Activated naive CD4-positive, alpha-beta T cell treated with anti-CD3 and anti-CD28 coated beads, Interleukin-2, amount 50 U/mL, for 16 hours (primary cell): ENCODE measurements at places on chromosomes 3 and 15.
A peak's percentile ranks its signal among the peaks of the same experiment; 100 is the strongest.

- DNase-seq = no peak
These were observed 5.8 kb upstream of the USP50 start for GRCh38 chr15:50552238-50552637.

- DNase-seq = no peak
These were observed 20.3 kb upstream of the NOX5 start for GRCh38 chr15:68994149-68994548.

DNA sequence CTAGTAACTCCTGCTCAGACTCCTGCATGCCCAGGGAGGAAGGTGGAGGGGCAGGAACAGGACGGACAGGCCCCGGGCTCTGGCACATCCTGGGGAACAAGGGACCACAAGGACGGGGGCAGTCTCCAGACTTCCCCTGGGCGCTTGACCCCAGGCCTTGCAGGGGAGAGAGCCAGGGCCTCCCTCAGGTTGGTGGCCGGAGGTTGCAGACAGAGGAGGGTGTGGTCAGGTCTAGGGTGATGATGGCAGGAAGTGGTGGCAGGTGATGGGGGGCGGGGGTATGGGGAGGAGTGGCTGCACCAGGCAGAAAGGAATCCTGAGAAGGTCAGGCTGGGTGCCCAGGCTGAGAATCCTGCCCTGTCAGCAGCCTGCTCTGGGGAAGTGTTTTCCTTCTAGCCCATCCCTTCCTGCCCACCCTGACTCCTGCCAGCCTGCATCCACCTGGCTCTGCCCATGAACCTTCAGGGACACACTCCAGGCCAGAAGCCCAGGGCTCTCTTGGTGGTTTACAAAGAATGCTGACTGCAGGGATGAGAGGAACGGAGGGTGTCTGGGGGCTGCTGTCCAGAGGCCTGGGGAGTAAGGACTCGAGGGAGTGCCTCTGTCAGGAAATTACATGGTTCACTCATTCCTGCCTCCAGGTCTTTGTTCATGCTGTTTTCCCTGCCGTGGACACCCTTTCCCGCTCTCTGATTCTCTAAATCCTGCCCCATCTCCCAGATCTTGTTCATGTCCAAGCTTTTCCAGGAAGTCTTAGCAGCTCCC is 15.8 kb downstream of the LOXL1 start:
- no peak for DNase-seq

DNA sequence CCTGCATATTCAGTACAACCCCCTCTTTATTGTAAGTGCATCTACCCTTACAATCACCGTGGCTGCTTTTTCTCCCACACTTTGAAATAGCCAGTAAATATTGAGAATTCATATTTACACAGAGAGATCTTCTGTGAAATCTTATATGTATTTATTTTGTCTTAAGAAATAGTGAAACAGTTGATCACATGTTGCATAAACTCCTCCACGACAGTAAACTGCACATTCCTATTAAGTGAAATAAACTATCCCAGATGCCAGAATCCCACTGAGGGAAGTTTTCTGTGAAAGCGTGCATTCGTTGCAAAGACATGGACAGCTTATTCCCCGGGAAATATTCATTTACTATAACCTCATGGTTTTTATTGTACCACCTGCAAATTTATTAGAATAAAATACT is 796.0 kb downstream of the ROBO2 start:
- DNase-seq = no peak

DNA sequence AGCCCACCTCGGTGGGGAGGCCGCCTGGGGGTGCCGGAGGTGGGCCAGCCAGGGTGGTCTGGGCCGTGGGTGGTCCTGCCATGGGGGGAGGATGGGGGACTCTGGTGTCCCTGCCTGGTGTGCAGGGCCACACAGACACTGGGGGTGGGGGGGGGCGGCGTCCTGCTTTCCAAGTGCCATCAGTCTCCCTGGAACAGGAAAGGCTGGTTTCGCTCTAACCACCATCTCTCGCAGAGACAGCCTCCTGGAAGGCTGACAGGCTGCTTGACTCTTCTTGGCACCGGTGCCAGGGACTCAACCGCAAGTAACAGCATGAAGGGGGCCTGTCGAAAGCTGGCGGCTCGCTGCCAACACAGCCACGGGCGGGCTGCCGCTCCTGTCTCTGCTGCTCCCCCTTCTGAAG is 40.3 kb downstream of the RGMA start:
- no peak for DNase-seq

GRCh38 chr15:25733036-25733855 is 129.9 kb downstream of the ATP10A start:
- DNase-seq = no peak

DNA sequence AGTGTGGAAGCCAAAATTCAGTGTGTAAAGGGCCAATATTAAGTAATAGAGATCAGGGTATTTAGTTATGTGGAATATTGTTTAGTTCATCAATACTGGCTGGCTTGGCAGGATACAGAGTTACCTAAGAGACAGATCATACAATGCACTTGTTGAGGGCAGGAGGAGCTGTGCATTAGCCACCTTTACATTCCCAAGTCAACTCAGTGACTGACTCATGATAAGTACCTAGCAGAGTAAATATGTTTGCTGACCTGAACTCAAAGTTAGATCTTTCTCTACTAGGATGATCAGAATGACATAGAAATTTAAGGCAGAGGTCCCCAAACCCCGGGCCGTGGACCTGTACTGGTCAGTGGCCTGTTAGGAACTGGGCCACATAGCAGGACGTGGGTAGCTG is 3.5 kb upstream of the ABHD17C start:
- DNase-seq = no peak

DNA sequence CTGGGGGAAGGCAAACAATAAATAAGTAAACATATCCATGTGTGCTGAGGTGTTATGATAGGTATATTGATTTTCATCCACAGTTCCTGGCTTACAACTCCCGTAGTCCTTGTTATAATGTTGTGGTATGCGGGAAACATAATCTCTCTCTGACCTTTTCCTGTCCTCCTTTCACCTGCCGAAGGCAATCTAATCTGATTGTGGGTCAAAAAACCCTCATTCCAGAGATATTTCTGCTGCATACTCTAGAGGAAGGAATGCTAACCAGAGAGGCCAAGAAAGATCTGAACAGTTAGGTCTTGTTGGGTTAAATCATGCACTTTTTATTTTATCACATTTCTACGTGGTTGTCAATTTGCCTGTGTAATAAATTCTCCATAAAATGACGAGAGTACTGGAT is 383.6 kb upstream of the SEMA6D start:
- DNase-seq = no peak

DNA sequence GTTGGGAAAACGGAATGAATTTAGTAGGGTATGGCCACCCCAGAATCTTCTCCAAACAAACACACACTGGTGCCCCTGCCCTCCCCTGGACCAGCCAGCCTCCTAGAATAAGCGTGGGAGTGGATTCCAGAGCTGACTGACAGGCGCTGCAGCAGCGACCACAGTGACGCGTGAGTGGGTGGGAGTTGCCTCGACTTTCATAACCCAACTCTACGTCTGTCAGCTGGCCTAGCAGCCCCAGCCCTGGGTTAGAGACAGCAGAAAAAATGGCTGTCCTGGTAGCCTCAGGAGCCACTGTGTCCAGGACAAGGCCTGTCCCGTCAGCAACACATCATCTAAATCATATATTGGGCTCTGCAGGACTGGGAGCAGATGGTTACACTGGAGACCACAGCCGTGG is 10.0 kb downstream of the PLA2G4B start:
- no peak for DNase-seq

GRCh38 chr3:13016083-13016720 is 57.0 kb downstream of the IQSEC1 start:
- DNase-seq = peak; percentile 40

- DNase-seq = no peak
These were observed 9.2 kb upstream of the TMEM212 start for GRCh38 chr3:171833789-171834460.

GRCh38 chr15:98920091-98920880 is 87.3 kb downstream of the PGPEP1L start:
- no peak for DNase-seq

GRCh38 chr15:66294157-66294931 is 976 bp downstream of the DIS3L start:
- DNase-seq = no peak

DNA sequence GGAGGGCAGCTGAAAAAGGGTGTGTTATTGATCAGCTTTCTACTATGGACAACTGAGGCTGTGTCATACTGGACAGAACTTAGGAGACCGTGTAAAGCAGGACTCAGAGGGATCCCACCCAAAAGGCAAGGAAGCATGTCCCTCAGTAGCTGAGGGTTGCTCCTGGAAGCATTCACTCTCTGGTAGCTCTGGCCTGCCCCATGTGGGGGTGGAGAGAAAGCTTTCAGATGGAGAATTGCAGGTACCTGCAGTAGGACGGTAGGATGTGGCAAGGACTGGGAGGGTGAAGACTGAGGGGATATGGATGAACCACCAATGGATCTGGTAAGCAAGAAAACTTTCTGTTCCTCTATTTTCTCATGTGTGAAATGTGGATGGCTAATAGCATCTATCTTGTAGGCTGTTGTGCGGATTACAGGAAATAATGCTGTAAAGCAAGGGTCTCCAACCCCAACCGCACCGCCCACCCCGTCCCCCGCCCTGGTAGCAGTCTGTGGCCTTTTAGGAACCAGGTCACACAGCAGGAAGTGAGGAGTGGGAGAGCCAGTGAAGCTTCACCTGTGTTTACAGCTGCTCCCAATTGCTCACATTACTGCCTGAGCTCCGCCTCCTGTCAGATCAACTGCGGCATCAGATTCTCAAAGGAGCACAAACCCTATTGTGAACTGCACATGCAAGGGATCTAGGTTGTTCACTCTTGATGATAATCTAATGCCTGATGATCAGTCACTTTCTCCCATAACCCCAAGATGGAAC is 157.7 kb upstream of the PROK2 start:
- no peak for DNase-seq

- no peak for DNase-seq
These were observed 32.6 kb downstream of the TLE3 start for GRCh38 chr15:70065006-70065722.

DNA sequence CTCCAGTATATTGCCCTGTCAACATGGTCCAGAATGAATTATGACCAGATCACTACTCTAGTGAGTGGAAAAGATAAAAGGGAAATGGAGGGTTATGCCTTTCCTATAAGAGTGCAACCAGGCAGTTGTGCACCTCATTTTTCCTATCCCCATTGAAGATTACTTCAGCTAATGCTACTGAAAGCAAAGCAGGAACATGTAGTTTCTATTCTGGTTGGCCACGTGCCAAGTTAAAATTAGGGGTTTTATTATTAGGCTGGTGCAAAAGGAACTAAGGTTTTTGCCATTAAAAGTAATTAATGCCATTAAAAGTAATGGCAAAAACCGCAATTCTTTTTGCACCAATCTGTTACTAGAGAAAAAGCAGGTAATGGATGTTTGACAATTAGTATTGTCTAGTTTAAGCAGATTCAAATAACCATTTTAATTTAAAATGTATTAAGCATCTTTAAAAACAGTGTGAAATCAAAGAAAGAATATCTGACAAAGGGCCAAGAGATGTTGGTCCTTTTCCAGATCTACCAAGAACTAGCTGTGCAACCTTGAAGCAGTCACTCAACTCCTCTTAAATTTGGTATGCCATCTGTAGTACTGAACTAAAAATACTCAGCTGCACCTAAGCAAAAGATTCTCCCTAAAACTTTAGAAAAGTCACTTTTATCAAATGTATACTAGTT is 567.5 kb upstream of the CCDC54 start:
- no peak for DNase-seq

GRCh38 chr3:50212971-50213370 is 7.9 kb downstream of the SLC38A3 start:
- DNase-seq = no peak

DNA sequence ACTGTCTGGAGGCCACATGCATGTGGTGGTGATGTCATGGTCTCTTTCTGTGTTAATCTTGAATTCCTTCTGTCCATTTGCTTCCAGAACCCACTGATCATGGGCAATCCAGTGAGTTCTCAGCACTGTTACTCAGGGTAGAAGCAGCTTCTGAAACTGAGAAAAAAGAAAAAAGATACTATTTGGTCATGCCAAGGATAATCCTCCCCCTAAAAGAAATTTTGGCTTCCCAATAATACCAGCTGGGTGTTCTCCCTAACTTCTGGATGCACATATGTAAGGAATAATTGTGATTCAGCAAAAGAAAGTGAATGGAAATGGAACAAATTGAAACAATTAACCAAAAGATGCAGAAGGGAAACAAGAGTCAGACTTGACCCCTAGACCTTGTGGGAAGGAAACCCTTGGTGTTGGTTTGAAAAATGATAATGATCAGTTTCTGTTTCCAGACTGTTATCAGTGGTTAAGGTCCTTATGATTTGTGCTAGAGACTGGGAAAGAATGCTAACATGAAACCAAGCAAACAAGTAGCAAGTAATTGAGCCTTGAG is 92.3 kb downstream of the RBMS3 start:
- no peak for DNase-seq

- no peak for DNase-seq
These were observed 1.9 kb downstream of the RUBCN start for GRCh38 chr3:197734667-197735318.

DNA sequence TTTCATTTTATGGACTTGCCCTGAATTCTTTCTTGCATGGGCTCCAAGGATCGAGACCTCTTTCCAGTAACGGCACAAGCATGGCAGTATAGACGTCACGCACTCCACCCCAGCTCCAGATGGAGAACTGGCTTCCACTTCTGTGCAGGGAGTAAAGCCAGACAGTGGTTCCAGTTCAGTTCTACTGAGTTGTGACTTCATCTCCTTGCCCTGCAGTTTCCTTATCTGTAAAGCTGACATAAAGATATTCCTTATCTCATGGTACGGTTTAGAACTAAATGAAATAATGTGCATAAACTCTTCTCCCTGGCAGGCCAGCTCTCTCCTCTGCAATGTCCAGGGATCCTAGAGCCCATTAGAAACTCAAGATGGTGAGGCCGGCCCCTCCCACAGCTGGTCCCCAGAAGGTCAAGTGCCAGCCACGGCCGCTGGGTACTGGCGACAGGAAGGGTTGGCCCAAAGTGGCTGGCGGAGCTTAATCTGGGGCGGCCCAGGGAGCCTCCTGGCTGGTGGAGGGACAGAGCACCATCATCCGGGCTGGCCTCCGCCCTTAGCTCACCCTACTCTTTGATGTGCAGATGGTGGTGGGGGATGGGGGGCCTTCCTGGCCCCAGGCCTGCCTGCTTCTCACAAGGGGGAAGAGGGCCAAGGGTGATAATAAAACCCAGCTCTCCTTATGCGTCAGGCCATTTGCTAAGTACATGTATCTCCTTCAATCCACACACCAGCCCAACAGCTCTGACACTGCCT is 7.2 kb downstream of the MESP2 start:
- no peak for DNase-seq

GRCh38 chr3:142468456-142468855 is 20.6 kb upstream of the XRN1 start:
- no peak for DNase-seq

GRCh38 chr15:41779662-41780157 is 5.4 kb downstream of the MAPKBP1 start:
- no peak for DNase-seq

- DNase-seq = no peak
These were observed 730 bp upstream of the RPL14 start for GRCh38 chr3:40456279-40456939.

GRCh38 chr3:134974624-134975023 is 179.6 kb downstream of the EPHB1 start:
- no peak for DNase-seq

- DNase-seq = no peak
These were observed at the start of gene IL20RB for GRCh38 chr3:136957751-136958288. Gene IL20RB (plus strand): TSS chr3:136957983. CDS start chr3:136958114, 131 bp downstream.

GRCh38 chr3:87088993-87089841 is 98.3 kb upstream of the VGLL3 start:
- no peak for DNase-seq
